ENCODE measurements at places on chromosomes 2 and 18. TPM values are rescaled to one million over a fixed set of nuclear protein-coding genes. Genes with fewer than 3 reads are reported as not detected.

DNA sequence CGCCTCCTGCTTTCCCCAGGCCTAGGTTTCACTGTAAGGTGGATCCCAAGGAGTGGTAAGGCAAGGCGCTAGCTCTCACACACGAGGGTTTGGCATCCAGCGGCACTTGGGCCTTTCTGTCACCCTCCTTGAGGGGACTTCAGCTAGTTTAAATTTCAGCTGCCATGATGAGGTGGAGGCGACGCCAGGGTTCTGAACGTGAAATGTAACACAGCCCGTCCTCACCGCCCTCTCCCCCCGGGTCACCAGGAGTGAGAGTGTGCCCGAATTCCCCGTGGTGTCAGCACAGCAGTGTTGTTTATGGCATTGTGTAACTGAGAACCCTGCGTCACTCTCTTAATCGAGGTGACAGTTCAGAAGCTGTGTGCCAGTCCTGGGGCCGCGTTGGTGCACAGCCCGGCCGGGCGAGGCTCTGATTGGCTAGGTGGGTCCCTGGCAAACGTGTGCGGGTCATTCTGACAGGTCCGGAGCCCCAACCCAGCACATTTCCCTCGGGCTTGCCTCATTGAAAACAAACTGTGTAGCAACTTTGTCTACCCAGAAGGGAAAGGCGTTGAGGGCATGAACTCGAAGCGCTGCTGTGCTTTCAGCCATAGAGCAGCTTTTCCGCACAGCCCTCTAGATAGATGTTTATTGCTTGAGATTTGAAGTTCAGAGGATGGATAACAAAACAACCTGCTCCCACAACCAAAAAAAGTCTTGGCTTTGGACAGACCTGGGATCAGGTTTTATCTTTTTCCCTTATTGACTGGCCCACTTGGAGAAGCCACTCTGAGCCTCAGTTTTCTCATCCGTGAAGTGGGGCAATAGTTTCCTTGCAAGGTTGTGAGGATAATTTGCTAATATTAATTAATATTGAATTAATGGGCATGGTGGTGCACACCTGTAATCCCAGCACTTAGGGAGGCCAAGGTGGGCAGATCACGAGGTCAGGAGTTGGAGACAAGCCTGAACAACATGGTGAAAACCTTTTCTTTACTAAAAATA lies 4.9 kb downstream of the CIDEA start:
- H3K36me3 ChIP-seq: no peaks in the 10 kb centered on the region
- H3K27me3 ChIP-seq: no peaks in the 10 kb centered on the region
- DNase-seq: no peak
- peaks cover 6% of the 10 kb centered on the region for H3K4me1 ChIP-seq
- no peak overlapping the region for H3K4me3 ChIP-seq

DNA sequence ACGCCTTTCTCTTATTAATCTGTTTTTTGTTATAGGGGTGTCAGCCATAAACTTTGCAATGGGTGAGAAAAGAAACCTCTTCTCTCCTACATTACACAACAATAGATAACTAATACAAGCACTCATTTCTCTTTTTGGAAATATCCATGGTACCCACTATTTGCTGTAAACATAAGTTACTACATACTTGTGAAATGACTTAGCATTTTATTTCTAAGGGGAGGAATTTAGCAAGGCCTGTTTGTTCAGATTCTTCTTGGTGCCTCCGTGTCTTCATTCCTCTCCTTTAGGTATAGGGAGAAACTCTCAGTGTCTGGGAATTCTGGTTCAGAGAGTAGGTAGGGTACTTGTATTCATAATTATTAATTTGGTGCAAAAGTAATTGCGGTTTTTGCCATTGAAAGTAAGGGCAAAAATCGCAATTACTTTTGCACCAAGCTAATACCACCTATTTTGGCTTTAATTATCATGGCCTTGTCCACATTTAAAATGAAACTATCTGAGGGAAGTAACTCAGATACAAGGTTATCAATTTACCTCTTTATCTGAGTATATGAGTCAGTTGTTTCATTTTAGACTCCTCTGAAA lies 134.8 kb downstream of the MREG start:
- no peaks in the 10 kb centered on the region for H3K4me1 ChIP-seq
- no peak overlapping the region for H3K4me3 ChIP-seq
- no peak for DNase-seq
- no peaks in the 10 kb centered on the region for H3K27me3 ChIP-seq

DNA sequence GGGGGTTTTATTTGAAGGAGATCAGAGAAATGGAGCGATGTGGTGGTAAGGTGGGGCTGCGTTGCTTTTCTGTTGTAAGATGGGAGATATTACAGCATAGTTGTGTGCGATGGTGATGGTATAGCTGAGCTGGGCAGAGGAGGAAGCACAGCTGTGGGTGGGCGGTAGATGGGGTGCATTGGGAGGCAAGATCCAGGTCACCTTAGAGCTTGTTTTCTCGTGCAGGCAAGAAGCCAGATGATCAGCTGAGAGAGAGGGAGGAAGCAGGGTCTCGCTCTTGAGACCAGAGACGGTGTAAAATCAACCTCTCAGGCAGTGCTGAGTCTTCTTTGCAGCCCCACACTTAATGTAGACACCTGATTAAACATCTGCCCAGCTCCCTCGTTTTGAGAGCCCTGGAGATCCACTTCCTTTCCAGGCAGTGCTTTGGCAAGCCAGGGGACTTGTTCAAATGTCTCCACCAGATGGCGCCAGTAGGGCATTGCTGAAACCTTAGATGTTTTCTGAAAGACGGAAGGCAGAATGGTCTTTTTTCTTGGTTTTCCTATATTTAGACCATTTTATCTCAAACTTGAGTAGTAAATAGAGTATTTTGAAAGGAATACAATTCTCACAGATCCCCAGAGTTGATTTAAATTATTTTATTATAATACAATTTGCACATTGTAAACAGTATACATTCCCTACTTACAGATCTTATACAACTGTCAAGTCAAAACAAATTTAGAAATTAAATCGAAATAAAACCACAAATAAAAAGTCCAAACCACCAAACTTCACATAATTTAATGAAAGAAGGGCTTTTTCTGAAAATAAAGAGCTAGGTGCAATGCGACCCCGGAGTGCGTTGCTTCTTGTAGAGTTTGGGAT lies 21.1 kb upstream of the LYPD6B start:
- H3K36me3 ChIP-seq: no peaks in the 10 kb centered on the region
- H3K27ac ChIP-seq: no peak overlapping the region
- H3K4me1 ChIP-seq: peaks cover 11% of the 10 kb centered on the region

- no peaks in the 10 kb centered on the region for H3K4me1 ChIP-seq
- H3K27ac ChIP-seq: peak overlapping the region; percentile 17
- no peak for DNase-seq
- H3K4me3 ChIP-seq: no peak overlapping the region
- no peaks in the 10 kb centered on the region for H3K36me3 ChIP-seq
Observed at GRCh38 chr2:27708666-27709065, 45.0 kb downstream of the SLC4A1AP start.

DNA sequence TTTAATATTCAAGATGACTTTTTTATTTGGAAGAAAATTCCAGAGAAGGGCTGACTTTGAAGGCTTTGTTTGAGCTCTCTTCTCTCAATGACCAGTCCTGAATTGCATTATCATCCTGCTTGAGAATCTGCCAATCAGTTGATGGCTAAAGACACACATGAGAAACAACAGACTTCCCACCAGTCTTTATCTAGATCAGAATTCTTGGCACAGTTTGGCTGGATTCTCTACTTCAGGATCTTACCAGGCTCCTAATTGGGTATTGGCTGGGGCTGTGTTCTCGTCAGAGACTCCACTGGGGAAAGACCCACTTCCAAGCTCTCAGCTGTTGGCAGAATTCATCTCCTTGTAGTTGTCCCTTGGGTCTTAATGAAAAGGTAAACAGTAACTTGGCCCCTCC lies 86.0 kb downstream of the WDSUB1 start:
- H3K27ac ChIP-seq: peak overlapping the region; percentile 12
- no peak for DNase-seq
- no peaks in the 10 kb centered on the region for H3K27me3 ChIP-seq
- peaks cover 30% of the 10 kb centered on the region for H3K4me1 ChIP-seq
- no peak overlapping the region for H3K4me3 ChIP-seq

- no peak for DNase-seq
- no peaks in the 10 kb centered on the region for H3K36me3 ChIP-seq
- H3K4me1 ChIP-seq: no peaks in the 10 kb centered on the region
- no peaks in the 10 kb centered on the region for H3K27me3 ChIP-seq
- H3K4me3 ChIP-seq: no peak overlapping the region
Observed at GRCh38 chr2:205857520-205858237, 175.4 kb downstream of the NRP2 start.

DNA sequence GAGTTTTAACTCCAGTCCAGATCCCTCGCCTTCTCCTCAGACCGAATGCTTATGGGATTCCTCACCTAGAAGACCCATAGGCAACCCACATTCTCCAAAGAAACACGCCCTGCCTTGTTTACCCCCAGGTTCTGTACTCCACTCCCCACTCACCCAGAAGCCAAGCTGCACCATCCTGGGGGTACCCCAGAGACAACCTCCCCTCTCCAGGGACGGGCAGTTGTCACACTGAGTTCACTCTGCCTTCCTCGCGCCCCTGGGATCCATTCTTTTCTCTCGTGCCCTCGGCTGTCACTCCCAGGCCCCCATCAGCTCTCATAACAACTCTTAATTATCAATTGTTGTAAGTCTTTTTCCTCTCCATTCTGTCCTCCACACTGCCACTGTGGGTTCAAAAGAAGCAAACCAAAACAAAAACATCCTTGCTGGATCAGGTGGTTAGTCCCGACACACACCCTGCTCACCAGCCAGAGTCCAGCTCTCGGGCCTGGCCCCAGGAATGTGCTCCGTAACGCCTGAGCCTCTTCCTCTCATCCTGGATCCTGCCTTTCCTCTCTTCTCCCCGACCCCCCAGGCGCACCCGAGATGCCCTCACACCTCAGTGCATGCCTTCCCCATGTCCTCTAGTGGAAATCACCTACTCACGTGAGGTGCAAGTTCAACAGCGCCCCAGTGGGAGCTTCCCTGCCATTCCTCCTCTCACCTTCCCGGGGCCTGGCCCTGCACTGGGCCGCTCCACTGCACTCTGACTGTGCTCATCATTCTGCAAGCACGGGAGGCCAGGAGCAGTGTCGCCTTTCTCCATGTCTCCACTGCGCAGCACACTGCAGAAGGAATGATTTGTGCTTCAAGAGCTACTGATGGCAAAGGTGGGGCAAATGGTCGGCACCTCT lies 20.7 kb downstream of the COX7A2L start:
- peak overlapping the region; percentile 1 for H3K27ac ChIP-seq
- DNase-seq: no peak
- H3K27me3 ChIP-seq: no peaks in the 10 kb centered on the region
- H3K4me3 ChIP-seq: no peak overlapping the region

- H3K4me3 ChIP-seq: no peak overlapping the region
- H3K27me3 ChIP-seq: no peaks in the 10 kb centered on the region
- H3K27ac ChIP-seq: no peak overlapping the region
- no peaks in the 10 kb centered on the region for H3K36me3 ChIP-seq
- no peaks in the 10 kb centered on the region for H3K4me1 ChIP-seq
- DNase-seq: no peak
Observed at GRCh38 chr2:11876436-11876835, 130.0 kb downstream of the LPIN1 start.

- no peaks in the 10 kb centered on the region for H3K4me1 ChIP-seq
- no peaks in the 10 kb centered on the region for H3K27me3 ChIP-seq
- no peaks in the 10 kb centered on the region for H3K36me3 ChIP-seq
- no peak overlapping the region for H3K27ac ChIP-seq
- DNase-seq: no peak
Observed at GRCh38 chr2:18585526-18585925, 3.8 kb downstream of the NT5C1B start.

DNA sequence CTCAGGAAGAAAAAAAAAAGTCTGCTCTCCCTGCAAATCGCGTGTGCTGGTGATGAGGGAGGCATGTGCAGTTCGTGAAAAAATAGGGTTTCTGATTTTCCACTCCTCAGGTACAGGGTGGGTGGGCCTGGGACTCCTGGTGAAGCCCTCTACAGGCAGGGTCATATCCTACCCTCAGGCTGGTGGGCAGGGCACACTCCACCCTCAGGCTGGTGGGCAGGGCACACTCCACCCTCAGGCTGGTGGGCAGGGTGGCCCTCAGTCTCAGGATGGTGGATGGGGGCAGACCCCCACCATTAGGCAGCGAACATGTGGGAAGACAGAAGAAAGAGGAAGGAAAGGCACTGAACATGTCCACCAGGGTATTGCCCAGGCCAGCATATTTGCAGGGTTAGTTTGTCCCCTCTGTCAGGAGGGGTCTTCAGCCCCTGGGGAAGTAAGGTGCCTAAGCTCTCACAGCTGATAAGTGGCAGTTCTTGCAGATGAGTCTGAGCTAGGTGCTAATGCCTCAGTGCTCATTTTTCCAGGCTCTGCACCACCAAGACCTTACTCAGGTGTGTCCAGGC lies 95.2 kb upstream of the RAB6C start:
- no peaks in the 10 kb centered on the region for H3K36me3 ChIP-seq
- H3K4me1 ChIP-seq: no peaks in the 10 kb centered on the region
- no peaks in the 10 kb centered on the region for H3K27me3 ChIP-seq
- no peak for DNase-seq

GRCh38 chr2:143163499-143163898 lies 34.3 kb downstream of the ARHGAP15 start:
- H3K36me3 ChIP-seq: no peaks in the 10 kb centered on the region
- H3K27me3 ChIP-seq: no peaks in the 10 kb centered on the region
- DNase-seq: no peak
- H3K4me1 ChIP-seq: no peaks in the 10 kb centered on the region
- H3K27ac ChIP-seq: no peak overlapping the region

- H3K4me1 ChIP-seq: peaks cover 14% of the 10 kb centered on the region
- no peaks in the 10 kb centered on the region for H3K36me3 ChIP-seq
Observed at GRCh38 chr2:24329700-24330099, 30.6 kb downstream of the ITSN2 start.

- no peaks in the 10 kb centered on the region for H3K4me1 ChIP-seq
- DNase-seq: no peak
- H3K36me3 ChIP-seq: no peaks in the 10 kb centered on the region
- H3K27ac ChIP-seq: no peak overlapping the region
Observed at GRCh38 chr2:32696439-32696838, 68.6 kb downstream of the TTC27 start.

- H3K27me3 ChIP-seq: peaks cover 26% of the 10 kb centered on the region
- no peak overlapping the region for H3K4me3 ChIP-seq
- H3K4me1 ChIP-seq: peaks cover 8% of the 10 kb centered on the region
- no peak overlapping the region for H3K27ac ChIP-seq
- no peak for DNase-seq
Observed at GRCh38 chr2:232521098-232521497, 910 bp downstream of the PRSS56 start.

- DNase-seq: no peak
- H3K4me3 ChIP-seq: no peak overlapping the region
- H3K27me3 ChIP-seq: no peaks in the 10 kb centered on the region
- H3K36me3 ChIP-seq: no peaks in the 10 kb centered on the region
- no peak overlapping the region for H3K27ac ChIP-seq
Observed at GRCh38 chr2:173286153-173286809, 68.4 kb upstream of the CDCA7 start.

RGPD3 gene
- 0.09 TPM for total RNA-seq

ANKMY1 gene
- 15.8 TPM for total RNA-seq

EMILIN1 gene
- total RNA-seq: 163 TPM

NETO1 gene
- not detected for total RNA-seq

LRRC30 gene
- total RNA-seq: not detected

MYOM1 gene
- total RNA-seq: 4.6 TPM

SH2D6 gene
- total RNA-seq: 0.74 TPM

DSEL gene
- total RNA-seq: 9.0 TPM

SCYGR4 gene
- total RNA-seq: not detected
